ENCODE measurements at places on chromosomes 11 and 22.

GRCh38 chr11:39806652-39807051 is 1652.8 kb downstream of the LRRC4C start:
- DNase-seq, result peak; percentile 38

- no peak for DNase-seq
Measured at GRCh38 chr11:876545-876944, 33.9 kb downstream of the TSPAN4 start.

- peak; percentile 32 for DNase-seq
Measured at GRCh38 chr11:126355926-126356897, 726 bp downstream of the ST3GAL4 start.

- DNase-seq, result no peak
Measured at GRCh38 chr11:10885703-10886363, 28.0 kb upstream of the ZBED5 start.

- DNase-seq, result no peak
Measured at GRCh38 chr22:20562607-20563465, 55.4 kb downstream of the MED15 start.

GRCh38 chr11:57903441-57904123 is 120.1 kb upstream of the OR9Q1 start:
- DNase-seq, result peak; percentile 89

DNA sequence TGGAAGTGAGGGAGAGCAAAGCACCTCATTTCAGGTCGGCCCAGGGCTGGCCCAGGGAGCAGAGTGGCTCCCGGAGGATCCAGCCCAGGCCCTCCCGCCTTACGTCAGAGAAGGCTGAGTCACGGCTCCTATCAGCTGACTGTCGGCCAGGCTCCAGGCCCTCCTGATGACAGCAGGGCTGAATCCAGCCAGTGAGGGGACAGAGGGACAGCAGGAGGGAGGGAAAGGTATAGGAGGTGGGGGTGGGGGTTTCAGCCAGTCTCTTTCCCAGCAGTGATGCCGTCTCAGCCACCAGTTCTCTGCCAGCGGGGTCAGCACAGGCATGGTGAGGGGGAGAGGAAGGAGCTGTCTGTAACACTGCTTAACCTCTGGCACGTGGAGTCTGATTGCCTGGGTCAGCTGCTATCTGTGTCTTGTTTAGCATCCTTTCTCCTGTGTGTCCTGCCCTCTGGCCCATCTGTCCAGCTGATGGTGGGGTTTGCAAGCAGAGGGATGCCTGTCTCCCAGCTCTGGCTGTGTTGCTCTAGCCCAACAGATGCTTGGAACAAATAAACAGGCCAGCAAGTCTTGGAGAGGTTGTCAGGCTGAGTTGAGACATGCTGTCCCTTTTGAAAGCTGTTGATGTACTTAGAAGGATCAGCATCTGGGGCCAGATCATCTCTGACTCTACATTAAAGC is 74.0 kb downstream of the ADAMTS15 start:
- peak; percentile 87 for DNase-seq

- DNase-seq, result no peak
Measured at GRCh38 chr11:117074119-117074518, 24.1 kb downstream of the SIK3 start.

All from urothelium cell line (cell line).